ENCODE measurements at places on chromosomes 12 and 14.

DNA sequence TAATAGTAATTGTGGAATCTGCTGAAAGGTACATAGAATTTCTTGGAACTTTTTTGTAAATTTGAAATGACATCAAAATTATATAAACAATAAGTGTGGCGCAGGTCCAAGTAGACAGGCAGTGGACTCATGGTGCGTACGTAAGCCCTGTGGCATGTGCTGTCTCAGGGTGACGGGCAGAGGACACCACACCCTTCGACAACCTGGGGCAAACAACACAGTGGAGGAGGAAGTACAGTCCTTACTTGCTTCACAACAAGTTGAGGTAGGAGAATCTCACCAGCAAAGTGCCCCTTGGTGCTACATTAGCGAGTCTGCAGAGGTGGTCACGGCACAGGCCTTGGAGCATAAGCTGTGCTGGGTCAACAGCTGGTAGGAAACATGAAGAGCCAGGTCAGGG, 180.9 kb downstream of the AEBP2 start:
- DNase-seq: no peak

- no peak for DNase-seq
Observed at GRCh38 chr12:116612436-116612835, 53.3 kb downstream of the MAP1LC3B2 start.

- no peak for DNase-seq
Observed at GRCh38 chr14:68397371-68397811, 395.5 kb downstream of the ZFP36L1 start.

DNA sequence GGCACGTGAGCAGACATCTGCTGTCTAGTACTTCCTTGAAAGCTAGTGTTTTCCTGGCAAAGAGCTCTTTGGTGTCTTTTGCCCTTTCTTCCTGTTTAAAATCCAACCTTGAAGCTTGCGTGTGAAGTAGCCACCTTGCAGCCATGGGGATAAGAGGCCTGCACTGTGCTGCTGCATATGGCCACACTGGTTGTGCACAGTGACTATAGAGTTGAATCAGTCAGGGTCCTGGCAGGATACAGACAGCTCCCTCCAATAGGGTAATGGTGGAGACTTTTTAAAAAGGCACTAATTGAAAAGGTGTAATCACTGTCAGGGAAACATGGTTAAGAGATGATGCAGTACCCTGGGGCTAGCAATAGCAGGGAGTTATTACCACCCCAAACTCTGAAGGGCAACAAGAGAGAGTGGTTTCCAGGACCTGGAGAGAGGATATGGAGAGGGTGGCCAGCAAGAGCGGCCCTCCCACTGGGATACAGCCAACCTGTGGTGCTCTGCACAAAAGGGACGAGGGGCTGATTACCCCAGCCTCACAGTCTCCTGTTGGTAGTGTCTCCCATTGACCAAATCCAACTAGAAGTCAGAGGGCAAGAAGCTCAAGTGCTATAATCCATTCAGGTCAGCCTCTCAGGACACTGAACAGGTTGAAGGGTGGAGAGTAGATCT, 4.8 kb upstream of the GLT8D2 start:
- no peak for DNase-seq

GRCh38 chr12:1916371-1917171, 1.9 kb downstream of the CACNA2D4 start:
- no peak for DNase-seq

DNA sequence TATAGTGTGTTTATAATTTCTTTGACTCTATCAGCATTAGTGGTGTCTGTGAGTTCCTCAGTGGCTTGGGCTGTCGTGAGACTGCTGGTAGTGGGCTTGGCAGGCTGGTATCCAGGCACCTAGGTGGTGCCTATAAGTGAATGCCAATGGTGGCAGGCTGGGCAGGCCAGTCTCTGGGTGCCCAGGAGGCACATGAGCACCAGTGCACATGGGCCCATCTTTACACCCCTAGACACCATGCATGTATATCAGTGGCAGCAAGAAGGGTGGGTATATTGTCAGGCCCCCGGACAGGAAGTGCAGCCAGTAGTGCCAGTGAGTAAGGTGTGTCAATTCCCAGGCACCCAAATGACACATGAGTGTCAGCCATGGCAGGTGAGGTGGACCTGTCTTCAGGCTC, 138.2 kb downstream of the PRKD1 start:
- no peak for DNase-seq

DNA sequence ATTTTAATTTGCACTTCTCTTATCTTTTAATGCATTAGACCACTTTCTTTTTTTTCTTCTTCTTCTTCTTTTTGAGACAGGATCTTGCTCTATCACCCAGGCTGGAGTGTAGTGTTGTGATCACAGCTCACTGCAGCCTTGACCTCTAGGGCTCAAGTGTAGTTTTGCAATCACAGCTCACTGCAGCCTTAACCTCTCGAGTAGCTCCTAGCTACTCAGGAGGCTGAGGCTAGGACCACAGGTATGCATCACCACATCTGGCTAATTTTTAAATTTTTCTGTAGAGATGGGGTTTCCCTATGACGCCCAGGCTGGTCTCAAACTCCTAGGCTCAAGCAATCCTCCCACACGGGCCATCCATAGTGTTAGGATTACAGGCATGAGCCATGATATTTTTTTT, 12.7 kb downstream of the TMED8 start:
- DNase-seq: no peak

- no peak for DNase-seq
Observed at GRCh38 chr12:2415568-2415944, 362.8 kb downstream of the CACNA1C start.

DNA sequence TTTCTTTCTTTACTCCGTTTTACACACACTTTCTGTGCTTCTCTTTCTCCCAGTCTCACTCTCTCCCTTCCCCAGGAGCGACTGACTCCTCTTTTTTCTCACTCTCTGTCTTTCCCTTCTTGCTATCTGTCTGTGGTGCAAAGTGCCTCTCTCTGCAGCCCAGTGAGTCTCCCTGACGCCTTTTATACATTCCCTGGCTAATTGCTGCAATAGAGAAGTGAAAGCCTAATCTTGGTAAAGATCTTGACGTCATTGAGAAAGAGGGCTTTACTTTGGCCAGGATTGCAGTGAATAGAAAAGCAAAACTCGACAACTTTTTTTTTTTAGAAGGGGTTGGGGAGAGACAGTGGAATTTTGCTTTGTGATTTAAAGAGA, 706 bp upstream of the DIO2 start:
- DNase-seq: no peak

All from left renal cortex interstitium (tissue), 4 donors.